Stimulated activated CD4-positive, alpha-beta T cell treated with anti-CD3 and anti-CD28 coated beads, Interleukin-2, amount 100 ng/mL, for 24 hours (primary cell): ENCODE measurements at places on chromosomes 11 and 22.

- peak; percentile 12 for DNase-seq
Observed at GRCh38 chr11:69335007-69335780, 41.2 kb downstream of the MYEOV start.

GRCh38 chr11:127902382-127902781, 685.0 kb downstream of the ETS1 start:
- no peak for DNase-seq

DNA sequence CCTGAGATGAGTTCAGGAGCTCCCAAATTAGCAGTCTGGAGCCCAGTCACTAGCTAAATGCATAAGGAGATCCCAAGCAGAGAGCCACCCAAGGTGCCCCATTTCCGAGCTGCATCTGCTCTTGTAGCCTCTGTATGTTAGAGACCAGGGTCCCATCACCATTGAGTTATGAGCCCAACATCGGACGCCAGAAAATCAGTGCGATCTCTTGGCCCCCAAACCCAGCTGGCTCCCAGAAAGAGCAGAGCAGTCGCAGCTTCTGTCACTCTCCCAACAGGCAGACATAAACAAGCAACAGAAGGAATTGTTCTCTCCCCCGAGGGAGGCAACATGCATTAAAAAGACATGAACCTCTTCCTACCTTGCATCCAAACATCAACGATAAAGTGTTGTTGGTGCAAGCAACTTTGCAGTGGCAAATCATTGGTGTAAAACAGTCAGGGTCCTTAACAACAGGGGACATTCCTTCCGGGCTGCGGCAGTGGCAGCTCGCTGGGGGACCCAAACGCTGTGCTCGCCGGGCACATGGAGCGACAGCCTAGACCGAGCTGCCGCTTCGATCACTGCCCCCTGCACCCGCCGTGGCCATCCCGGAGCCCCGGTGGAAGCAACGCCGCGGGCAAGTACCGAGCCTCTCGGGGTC, 907.1 kb downstream of the DLG2 start:
- no peak for DNase-seq

DNA sequence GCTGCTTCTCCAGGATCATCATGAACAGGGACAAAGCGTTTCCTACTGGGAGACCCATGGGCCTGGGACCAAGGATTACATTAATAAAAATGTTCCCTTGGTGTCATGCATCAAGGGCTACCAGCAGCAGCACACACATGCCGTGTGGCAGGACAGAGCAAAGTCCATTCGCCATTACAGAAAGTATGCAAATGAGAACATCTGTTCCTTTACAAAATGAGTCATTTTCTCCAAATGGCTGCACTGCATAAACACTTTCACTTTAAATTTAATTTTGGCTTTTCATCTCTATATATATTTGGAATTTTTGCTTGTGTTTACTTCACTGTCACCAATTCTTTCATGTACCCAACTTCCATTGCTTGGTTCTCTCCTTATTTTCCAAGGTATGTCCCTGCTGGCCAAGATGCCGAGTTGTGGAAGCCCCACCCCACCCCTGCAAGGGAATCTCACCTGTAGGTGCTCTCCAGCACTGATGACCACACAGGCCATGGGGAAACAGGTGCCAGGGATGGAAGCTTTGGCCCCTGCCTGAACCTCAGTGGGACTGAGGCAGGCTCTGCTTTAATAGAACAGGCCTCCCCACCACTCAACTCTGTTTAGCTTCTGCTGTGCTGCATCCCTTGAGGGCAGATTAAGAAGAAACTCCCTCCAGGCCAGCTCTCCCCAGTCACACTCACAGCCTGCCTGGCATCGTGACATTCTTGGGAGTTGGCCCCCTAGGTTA, 15.6 kb upstream of the GNAZ start:
- DNase-seq = no peak

GRCh38 chr11:134923441-134923840, 511.4 kb upstream of the B3GAT1 start:
- no peak for DNase-seq

GRCh38 chr11:121958323-121958970, 157.6 kb downstream of the BLID start:
- DNase-seq = no peak

- DNase-seq = peak; percentile 16
Observed at GRCh38 chr22:33919391-33920196, 682 bp downstream of the LARGE1 start.

GRCh38 chr22:29689206-29689879, 30.5 kb upstream of the CABP7 start:
- no peak for DNase-seq

DNA sequence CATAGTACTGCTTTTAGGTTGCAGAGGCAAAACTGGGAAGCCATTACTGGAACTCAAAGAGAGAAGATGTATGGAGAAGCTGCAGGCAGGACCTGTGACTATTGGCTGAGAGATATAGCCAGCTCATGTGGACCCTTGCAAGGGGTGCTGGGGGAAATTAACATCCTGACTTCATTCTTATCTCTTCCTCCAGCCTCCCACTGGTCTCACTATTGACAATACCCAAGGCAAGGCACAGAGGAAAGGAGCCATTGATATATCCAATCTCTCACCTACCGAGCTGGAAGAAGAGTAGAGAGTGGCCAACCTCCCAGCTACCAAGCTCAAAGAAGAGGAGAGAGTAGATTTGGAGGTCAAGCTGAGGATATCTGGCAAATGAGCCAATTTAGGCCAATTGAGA, 36.8 kb upstream of the ZBED5 start:
- no peak for DNase-seq

DNA sequence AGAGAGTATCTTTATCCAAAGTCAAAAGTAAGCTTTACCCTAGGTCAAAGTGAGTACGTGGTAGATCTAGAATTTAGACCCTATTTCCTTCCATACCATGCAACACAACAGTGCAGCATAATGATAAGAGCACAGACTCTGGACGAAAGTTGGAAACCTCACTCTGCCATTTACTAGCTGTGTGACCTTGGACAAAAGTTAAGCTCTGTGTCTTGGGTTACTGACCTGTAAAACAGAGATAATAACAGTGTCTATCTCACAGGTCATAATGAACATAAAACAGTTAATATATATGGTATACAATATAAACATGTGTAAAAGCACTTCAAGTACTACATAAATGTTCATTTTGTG, 13.6 kb upstream of the CHRNA10 start:
- DNase-seq = no peak

GRCh38 chr11:89452780-89453179, 38.4 kb downstream of the NOX4 start:
- no peak for DNase-seq

GRCh38 chr22:29480262-29480511, 169 bp downstream of the NEFH start:
- DNase-seq = no peak

- DNase-seq = no peak
Observed at GRCh38 chr11:7892840-7893254, 38.2 kb downstream of the OR10A6 start.

GRCh38 chr11:73965764-73966121, 14.9 kb downstream of the DNAJB13 start:
- no peak for DNase-seq

GRCh38 chr11:121376130-121376529, 76.0 kb upstream of the SORL1 start:
- no peak for DNase-seq

GRCh38 chr11:17014833-17015626, 816 bp upstream of the PLEKHA7 start:
- DNase-seq = peak; percentile 24

DNA sequence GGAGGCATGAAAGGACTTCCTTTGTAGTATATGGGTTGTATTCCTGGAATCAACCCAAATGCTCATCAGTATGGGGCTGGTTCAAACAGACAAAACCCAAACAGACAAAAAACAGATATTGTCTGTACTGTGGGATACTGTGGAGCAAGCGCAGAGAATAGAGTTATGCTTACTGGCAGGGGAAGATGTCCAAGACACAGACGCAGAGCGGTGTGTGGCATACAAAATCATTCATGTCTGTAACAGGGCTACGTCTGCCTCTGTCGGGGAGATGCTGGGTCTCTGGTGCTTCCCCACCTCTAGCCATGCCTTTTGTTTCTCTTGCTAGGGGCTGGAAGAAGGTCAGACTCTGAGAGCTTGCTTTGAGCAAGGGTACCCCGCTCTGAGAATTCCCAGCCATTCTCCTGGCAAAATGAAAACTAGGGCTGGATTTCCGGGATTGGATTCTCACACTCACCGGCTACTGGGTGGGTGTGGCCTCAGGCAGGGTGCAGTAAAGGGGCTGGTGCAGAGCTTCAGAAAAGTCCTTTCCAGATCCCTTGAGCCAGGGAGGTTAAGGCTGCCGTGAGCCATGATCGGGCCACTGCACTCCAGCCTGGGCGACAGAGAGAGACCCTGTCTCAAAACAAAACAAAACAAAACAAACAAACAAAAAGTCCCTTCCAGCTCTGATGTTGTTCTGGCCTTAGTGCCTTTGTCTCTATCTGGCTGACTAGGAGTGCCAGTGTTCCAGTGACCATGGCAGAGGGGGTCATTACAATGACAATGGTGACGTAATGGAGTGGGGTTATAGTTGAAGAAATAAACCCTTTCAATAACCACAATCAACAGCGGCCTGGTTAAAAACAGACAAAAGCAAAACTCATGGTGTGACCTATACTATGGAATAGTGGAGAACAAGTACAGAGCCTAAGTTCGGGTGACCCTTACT, 2.9 kb upstream of the ABCC8 start:
- DNase-seq = no peak

GRCh38 chr22:43580271-43580750, 168.5 kb downstream of the MPPED1 start:
- no peak for DNase-seq

GRCh38 chr11:25908726-25909125, 423.2 kb upstream of the ANO3 start:
- no peak for DNase-seq

- no peak for DNase-seq
Observed at GRCh38 chr22:43266076-43266475, 77.1 kb downstream of the SCUBE1 start.

GRCh38 chr11:78079232-78080083, at the start of gene NDUFC2:
TSS of gene NDUFC2 (minus strand) at chr11:78079862. CDS start at chr11:78079744, 118 bp downstream.
- DNase-seq = peak; percentile 78

- no peak for DNase-seq
Observed at GRCh38 chr11:120750647-120751549, 239.3 kb downstream of the GRIK4 start.

GRCh38 chr22:16603448-16603768, 10.8 kb upstream of the CCT8L2 start:
- DNase-seq = no peak

DNA sequence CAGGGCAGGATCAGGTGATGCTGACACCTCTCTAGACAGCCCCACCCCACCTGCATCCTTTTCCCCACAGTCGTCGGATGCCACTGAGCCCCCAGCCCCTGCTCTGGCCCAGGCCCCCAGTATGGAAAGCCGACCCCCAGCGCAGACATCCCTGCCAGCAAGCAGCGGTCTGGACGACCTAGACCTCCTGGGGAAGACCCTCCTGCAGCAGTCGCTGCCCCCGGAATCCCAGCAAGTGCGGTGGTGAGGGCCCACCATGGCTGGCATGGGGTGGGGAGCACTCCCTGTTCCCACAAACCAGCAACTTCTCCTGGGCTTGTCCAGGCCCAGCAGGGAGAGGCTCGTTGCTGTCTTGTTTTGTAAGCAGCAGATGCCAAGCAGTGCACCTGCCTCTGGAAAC, 9.5 kb upstream of the SH3BP1 start:
- DNase-seq = no peak

- DNase-seq = no peak
Observed at GRCh38 chr11:69985641-69986439, 92.3 kb upstream of the ANO1 start.

- DNase-seq = no peak
Observed at GRCh38 chr22:46750863-46751443, 11.5 kb upstream of the TBC1D22A start.

GRCh38 chr11:86291466-86292262, 10.4 kb upstream of the HIKESHI start:
- peak; percentile 78 for DNase-seq

DNA sequence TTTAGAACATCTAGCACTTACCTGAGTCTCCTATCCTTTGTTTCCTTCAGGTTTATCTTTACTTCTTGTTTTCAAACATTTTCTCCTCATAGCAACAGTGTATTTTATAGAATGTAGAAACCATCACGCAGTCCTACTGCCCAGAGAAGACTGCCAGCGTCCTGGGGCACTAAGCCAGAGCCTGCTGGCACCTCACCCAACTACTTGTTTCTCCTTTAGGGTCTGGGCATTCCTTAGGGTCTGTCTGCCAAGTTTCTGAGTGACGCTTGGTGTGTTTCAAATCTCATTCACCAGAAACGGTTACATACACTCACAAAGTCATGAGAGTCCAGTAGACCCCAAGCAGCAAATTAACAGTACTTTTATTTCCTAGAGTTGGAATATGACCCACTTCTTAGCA, 49.6 kb upstream of the SLC25A1 start:
- no peak for DNase-seq

- no peak for DNase-seq
Observed at GRCh38 chr11:130146796-130147195, 12.8 kb upstream of the ST14 start.

DNA sequence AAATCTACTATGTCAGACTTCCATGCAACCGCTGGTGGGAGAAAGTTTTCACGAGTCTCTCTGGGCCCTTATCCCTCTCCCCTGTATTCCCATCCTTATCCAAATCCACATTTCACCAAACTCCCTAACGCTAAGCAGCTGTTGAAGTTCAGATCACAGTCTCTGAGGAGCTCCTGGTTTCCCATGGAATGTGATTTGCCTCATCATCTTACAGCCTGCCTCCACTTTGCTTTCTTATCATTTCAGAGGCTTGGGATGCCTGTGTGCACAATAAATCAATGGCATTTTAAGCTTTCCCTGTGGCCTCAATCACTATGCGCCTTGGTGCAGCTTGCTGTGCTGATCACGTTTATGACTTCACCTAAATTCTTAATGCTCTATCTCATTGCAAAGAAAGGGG, 352.4 kb upstream of the FAT3 start:
- DNase-seq = no peak

GRCh38 chr11:124889191-124890091, 8.2 kb downstream of the ROBO4 start:
- peak; percentile 11 for DNase-seq

- no peak for DNase-seq
Observed at GRCh38 chr11:128908391-128909246, 17.5 kb downstream of the KCNJ5 start.

DNA sequence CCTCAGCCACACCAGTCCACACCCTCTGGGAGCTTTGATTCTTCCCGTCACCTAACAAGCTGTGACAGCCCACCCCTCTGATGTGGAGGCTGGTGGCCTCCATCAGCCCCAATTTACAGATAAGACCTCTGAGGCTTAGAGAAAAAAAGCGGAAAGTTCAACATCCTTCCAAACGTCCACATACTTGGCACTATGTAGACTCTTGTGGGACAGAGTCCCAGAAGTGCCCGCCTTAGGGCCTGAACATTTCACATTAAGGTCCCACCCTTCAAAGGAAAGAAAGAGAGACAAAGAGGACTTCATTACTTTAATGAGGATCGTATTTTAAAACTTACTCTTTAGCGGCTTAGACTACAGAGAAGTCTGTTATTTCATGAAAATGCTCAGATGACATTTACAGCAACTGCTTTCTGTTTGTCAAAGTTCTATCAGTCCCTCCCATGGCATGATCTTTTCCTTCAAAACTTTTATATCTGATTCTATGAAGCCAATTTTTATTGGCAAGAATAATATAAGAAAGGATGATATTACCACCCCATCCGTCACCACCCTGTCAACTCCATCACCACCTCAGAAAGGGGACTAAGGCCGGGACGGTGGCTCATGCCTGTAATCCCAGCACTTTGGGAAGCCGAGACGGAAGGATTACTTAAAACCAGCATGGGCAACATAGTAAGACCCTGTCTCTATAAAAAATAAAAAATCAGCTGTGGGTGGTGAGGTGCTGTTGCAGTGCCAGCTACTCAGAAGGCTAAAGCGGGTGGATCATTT, 15.7 kb upstream of the SCGB1A1 start:
- no peak for DNase-seq
